H9 (cell line): ENCODE measurements at places on chromosomes 5 and 9. TPM values are rescaled to one million over a fixed set of nuclear protein-coding genes. Genes with fewer than 3 reads are reported as not detected.

The LEAP2 gene
- total RNA-seq = 1.0 and 1.4 TPM in 2 replicates

GRCh38 chr5:157217289-157218024, 36.8 kb downstream of the ITK start:
- no peak for DNase-seq

GRCh38 chr9:105313238-105313637, 68.8 kb downstream of the SLC44A1 start:
- no peak for DNase-seq

GRCh38 chr5:56099346-56099745, 104.6 kb upstream of the IL6ST start:
- DNase-seq = no peak

DNA sequence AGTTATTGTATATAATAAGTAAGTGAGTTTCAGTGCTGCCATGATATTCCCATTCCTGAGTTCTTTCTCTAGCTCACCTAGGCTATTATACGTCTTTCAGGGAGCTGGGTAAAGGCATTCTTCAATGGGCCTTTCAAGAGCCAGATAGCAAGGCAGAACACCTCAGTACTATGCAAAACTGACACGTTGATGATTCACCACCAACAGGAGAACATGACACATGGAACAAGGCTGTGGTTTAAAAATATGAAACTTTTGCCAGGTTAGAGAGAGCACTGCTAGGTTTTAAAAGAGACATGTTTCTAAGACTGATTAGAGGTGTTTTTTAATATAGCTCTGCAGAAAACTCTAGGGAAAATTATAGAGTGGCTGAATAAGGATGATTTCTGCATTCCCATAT, 95.9 kb downstream of the UGCG start:
- no peak for DNase-seq

DNA sequence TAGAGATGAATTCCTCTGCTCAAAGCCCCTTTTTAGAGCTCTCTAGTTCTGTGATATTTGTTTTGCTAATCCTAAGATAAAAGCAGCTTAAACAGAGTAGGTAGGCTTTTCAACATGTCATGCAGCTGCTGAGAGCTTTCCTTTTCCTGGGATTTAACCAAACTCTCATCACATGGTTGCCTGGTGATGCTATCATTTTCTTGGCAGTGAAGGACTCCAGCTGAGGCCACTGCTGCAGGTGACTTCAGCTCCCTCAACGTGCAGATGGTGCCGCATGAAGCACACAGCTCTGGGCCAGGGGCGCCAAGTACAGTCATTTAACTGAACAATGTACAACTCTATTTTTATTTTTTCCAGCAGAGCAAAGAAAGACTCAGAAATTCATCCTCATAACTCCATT, 42.2 kb downstream of the SECISBP2 start:
- DNase-seq = no peak

DNA sequence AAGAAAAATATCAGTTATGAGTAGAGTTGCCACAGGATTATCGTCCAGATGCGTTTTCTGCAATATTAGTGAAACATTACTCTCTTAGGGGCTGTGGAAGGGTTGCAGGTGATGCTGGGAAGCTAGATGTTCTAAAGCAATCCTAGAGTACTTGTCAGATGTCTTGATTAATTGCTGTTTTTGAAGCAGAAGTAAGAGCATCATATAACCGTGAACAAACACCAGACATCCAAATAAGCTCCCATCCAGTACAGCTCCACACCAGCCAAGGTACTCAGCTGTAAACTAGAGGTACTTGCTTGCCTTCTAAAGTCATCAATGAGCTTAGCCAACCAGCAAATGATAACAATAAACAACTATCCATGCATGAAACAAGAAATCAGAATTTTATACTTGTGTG, 131.1 kb downstream of the ST8SIA4 start:
- DNase-seq = no peak

GRCh38 chr5:1498623-1499416, 24.9 kb downstream of the LPCAT1 start:
- no peak for DNase-seq

DNA sequence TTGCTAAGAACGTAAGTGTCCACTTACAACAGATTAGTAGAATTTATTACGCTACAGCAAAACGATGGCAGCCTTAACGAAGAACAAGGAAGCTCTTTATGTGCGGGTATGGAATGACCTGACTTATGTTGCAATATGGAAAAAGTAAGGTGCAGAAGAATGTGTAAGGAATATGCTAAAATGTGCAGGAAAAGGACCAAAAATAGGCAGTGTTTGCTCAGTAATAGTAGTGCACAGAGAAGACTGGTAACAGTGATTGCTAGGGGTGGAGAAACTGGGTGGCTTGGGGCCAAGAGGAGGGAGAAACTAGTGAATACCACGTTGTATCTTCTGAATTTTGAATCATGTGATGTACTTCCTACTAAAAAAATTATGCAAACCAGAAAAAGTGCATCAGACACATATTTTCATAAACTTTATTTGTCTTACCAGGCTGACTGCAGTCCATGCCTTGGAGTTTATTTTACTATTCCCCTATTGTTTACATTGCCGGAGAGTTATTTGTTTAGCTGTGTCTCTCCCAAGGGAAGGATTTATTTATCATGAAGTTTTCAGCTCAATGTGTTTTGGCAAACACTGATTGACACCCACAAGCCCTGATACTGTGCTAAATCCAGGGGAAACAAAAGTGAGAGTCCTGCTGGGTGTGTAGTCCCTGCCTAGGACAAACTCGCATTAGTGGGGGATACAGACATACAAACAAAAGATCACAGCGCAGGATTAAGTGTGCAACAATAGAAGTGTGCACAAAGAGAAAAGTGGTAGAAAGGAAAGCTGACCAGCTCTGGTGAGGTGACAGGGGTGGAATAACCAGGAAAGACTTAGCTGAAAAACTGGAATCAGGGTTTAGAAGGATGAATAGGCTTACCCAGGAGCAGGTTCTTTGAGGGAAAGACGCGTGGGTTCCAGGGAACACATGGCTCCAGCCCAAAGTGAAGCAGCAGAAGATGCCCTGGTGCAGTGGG, 34.0 kb upstream of the ZNF484 start:
- no peak for DNase-seq

The SLC34A1 gene
- total RNA-seq = not detected in 2 replicates

The PHF24 gene
- 0.24 and 0.68 TPM in 2 replicates for total RNA-seq

GRCh38 chr9:124774129-124774978, 2.6 kb upstream of the OLFML2A start:
- peak; percentile 88 for DNase-seq
